Stimulated activated naive B cell treated with anti-CD40 and anti-IgM and Interleukin-4, amounts not matched to agents 10 μg/mL and 1 μg/mL and 100 μg/mL, for 72 hours (primary cell): ENCODE measurements at places on chromosomes 3 and 15.

DNA sequence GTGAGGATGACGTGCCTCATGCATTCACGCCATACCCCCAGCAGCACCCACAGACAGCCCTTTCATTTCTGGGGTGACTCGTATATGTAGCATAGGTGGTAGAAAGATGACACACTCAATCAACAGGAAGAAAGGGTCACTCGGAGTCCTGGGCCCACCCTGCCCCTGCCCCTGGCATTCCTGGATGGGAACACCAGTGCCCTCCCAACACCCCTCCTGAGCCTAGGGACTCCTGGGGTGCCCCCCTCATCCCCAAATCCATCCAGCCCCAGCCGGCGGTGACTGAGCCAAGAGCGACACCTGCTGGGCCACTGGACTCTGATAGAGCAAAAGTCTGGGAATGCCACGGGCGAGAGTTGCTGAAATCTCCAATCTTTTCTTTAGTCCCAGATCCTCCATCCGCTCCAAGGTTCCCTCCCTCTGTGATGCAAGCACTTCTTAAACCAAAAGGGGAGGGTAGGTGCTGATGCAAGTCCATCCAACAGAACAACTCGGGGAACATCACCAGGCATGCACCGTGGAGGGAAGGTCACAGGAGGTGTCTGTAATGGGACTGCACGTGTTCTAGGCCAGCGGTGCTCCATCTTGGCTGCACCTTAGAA lies 31.1 kb downstream of the ACAN start:
- no peak for DNase-seq

GRCh38 chr3:182104881-182105280 lies 393.2 kb downstream of the SOX2 start:
- DNase-seq, result no peak

DNA sequence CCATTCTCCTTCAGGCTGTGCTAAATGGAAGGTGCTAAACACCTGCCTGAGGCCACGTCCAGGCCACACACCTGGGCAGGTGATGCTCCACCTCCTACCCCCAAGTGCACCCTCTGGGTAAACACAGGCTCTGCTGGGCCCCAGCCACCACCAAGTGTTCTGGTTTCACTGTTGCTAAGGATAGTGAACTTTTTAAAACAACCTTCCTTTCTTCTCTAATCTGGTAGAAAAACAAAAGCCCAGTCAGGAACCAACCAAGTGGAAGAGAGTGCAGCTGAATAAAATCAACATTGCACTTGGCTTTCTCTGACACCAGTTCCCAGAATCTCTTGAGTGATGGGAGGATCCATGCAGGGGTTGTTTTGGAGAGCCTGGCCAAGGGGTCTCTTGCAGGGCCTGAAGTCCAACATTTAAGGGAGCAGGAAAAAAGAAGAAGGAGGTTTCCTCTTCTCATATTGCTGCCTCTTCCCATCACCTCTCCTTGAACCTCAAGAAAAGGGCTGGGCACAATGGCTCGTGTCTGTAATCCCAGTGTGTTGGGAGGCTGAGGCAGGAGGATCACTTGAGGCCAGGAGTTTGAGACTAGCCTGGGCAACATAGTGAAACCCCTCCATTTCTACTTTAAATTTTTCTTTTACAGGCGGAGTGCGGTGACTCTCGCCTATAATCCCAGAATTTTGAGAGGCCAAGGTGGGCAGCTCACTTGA lies 26.2 kb upstream of the ATP13A3 start:
- DNase-seq, result no peak

DNA sequence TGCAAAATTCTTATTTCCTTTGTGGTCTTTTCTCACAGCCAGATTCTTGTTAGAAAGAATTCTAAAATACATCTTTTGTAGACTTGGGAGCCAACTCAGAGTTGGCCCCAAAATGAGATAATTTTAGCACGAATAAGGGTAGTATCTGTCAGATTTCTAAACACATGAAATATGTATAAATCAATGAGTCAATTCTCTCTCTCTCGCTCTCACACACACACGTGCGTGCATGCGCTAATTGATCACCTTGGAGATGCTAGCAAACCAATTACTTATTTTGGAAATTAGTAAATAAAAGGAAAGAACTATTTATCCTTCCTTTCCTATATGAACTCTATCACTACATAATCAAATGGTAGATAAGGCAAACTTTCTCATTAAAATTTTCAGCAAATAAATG lies 32.9 kb upstream of the PIK3R4 start:
- no peak for DNase-seq

- no peak for DNase-seq
Measured at GRCh38 chr3:158403013-158403412, 168.0 kb upstream of the MLF1 start.

- DNase-seq, result no peak
Measured at GRCh38 chr15:99125061-99125891, 20.4 kb downstream of the SYNM start.

DNA sequence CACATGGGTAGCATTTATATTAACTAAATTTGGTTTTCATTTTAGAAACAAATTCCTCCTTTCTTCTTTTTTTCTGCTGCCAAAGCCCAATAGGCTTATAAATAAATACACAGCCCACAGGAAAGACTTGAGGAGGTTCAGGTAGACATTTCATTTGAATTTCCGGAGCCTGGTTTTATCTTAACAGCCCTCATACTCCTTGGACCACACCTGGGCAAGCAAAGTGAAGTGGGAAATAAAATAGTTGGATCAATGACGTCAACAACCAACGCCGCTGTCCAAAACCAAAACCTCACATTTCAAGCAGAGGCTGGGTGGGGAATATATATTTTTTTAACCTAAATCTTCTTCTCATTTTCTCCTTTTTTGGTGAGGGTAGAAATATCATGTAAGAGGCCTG lies 53.2 kb downstream of the RFTN1 start:
- no peak for DNase-seq

DNA sequence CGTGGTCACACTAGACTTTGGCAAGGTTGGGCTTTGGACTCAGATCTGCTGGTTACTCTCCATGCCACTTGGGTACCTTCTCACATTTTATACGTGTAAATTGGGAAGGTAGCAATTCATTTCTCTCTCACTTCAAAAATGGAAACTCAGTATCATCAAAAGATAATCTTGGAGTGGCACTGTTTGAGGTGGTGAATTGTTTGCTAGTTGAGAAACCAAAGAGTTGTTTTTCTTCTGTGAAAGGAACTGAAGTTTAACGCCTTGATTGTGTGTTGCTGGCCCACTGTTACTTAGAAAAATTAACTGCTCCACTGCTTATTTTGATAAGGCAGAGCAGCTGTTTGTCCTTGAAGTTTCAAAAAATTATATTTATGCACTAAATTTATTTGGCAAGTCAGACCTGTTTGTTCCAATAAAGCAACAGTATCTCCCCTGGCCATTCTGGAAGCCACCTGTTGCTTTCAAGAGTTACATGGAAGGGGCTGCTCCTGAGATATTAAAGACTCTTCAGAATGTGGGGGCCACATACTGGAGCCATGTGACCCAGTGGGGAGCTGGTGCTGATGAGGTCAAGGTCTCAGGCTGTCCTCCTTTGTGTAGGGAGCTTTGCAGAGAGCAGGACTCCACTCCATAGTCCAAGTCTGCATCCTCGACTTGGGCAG lies 16.2 kb downstream of the PLCL2 start:
- DNase-seq, result no peak

DNA sequence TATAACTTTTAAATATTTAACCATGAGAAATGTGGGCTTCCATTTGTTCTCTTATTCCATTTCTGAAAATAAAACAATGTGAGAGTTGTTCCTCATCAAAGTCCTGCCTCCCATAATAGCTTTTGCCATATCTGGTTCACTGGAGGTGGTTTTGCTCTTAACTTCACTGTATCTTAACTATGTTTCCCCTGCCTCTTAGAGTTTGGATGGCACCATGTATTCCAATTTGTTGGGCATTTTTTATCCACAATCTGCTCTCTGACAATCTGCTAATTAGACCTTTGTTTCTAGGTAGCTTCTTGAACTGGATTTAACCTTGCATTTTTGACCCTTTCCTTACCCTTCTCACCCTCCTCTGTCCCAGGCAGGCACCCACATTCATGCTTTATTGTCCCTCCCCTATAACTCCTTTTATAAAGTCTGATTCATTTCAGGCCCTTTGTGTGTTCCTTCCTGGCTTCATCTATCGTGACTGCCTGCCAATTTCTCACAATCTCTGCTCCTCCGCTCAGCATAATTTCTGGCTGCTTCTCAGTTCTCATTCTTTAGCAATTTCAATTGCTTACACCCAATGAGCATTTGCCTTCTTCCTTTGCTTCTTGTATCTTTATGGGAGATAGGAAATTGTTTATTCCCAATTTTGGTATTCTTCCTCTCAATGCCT lies 144.2 kb upstream of the ARHGEF26 start:
- no peak for DNase-seq

DNA sequence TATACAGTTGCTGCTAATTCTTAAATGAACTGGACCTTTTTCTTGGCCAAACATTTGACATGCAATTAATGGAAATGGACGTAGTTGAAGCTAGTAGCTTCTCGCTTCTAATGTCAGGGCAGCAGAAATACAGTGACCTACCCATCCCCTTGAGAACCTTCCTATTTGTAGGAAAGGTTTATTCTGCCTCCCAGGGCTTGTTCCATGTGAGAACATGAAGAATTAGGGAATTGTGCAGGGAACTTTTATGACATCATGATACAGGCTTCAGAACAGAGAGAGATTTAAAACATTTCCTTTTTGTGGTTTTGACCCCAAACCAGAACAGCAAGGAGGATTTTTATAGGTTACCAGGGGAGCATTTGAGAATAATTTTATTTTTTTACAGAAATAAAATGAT lies 406.6 kb upstream of the PPP2R3A start:
- no peak for DNase-seq

DNA sequence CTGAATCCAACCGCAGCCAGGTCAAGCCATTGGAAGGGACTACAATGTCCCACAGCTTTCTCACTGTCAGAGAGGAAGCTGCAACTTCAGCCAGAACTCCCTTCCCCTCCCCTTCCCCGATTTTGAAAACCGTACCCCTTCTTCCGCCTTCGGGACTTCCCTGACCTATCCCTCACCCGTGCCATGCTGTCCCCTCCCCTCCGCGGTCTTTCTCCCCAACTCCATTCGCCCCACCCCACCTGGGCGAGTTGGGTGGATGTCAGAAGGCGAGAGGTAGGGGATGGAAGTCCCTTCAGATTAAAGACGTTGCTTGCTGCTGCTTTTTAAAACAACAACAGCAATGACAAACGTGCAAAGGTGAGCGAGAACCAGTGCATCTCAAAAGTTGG lies 723 bp downstream of the CPNE4 start:
- no peak for DNase-seq

- DNase-seq, result peak; percentile 34
Measured at GRCh38 chr3:50525987-50526386, 22.6 kb upstream of the CACNA2D2 start.

DNA sequence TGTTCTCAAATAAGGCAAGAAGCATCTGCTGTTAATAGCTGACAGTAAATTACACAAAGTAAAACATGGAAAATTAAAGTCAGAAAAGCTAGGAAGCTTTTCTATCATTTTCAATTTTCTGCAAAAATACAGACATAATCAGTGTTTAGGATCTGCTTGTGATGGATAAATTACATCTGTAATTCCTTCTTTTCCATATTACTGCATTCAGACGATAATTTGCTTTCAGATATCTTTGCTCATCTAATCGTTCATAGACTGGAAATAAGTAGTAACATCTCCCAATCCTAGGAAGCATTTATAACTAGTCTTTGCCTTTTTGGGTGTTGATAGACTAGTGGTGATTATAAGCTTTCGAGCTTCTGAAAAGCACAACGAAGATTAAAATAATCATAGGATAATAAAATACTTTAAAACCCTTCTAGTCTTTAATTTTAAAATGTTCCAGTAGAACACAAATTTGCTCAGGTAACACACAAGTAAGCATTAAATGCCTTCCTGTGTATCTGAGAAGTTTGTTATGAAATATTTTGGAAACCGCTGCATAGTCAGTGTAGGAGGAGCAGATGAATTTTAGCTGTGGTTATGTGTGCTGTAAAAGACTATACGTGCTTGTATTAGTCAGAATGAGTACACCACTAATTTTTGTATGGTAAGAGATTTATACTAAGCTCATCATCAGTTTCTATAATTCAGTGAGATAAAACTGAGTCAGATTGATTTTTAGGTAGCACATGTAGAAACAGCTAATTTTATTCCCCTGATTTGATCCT lies 41.0 kb downstream of the MBNL1 start:
- DNase-seq, result no peak

DNA sequence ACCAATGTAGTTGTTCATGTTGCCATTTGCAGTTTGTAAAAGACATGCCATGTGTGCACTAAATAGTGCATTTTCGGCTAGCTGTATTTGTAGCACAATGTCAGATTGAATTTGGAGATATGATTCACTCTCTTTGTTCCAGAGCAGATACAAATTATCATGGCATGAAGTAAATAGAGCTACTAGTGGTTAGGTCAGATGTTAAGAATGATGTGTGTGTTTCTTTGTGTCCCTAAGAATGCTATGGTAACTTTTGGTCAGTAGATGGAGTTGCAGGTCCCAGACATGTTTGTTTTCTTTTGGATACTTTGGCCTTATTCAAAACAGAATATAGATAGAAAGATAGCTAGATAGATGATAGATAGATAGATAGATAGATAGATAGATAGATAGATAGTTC lies 595.8 kb downstream of the NLGN1 start:
- DNase-seq, result no peak

DNA sequence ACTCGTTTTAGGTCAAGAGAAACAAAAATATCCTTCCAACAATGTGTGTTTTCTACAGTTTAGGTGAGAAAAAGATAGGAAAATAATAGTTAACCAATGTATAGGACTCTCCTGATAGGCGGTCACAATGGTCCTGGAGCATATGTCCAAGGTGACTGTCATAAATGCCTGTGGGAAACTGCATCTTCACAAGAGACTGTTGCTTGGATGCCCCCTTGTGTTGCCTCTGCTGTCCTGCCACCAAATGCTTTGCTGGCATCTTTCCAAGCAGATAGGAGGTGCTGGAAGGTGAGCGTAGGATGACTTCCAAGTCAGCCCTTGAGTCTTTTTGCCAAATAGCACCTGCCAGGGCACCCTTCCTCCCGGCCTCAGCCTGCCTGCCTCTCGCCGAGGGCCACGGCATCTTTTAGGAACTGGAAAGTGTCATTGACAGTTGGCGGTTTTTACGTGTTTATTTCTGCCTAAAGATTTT lies 24.1 kb upstream of the SACM1L start:
- DNase-seq, result peak; percentile 28

DNA sequence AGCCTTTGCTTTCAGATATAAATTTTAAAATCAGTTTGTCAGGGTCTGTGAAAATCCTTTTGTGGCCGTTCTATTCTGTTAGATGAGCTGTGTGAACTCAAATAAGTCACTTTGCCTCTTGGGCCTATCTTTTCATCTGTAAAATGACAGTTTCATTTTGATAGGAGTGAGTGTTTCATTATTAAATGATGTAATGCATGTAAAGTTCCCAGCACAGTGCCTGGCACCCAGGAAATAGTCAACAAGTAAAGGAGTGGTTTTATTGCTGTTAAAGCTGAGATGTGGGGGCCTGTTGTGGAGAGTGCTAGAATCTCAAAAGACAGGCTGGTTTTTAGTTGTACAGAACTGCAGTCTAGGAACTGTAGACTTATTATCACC lies 394.5 kb upstream of the CFAP20DC start:
- DNase-seq, result no peak
